Glutamatergic neuron (in vitro differentiated cells): ENCODE measurements at places on chromosomes 12 and 14.
A peak's percentile ranks its signal among the peaks of the same experiment; 100 is the strongest.

- no peak for DNase-seq
Measured at GRCh38 chr14:66982247-66982646, 207.0 kb upstream of the GARIN2 start.

- no peak for DNase-seq
Measured at GRCh38 chr12:104374806-104375205, 71.3 kb downstream of the EID3 start.

DNA sequence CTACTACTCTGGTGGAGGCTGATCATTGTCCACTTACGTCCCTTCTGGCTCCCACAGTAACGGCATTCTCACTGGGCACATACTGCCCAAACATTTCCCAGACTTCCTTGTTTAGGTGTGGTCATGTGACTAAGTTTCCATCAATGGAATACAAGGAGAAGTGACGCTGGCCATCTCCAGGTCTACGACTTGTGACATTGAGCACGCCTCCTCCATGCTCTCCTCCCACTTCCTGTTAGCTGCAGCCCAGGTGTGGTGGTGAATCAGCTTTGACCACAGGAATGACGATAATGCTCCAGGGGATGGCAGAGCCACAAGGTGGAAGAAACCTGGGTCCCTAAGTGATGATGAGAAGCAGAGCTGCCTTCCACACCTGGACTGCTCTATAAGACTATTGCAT lies 6.0 kb upstream of the SLC24A4 start:
- no peak for DNase-seq

GRCh38 chr12:41476499-41477439 lies 288.6 kb downstream of the PDZRN4 start:
- no peak for DNase-seq

DNA sequence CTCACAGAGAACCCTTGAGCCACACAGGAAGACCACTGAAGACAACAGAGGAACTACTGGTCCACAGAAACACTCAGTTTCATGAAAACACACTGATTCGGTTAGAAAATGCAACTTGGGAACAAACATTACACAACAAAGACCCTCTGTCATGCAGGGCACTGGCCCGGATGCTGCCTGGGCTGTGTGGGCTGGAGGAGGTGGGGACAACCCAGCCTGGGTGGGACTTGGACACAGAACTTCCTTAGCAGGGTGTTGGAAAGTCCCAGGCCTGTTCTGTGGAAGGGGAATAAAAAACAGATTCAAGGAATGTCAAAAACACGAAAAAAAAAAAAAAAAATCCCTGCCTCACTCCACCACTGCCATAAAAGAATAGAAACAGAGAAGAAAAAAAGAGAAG lies 181.0 kb downstream of the MON2 start:
- DNase-seq = no peak

- DNase-seq = no peak
Measured at GRCh38 chr12:45138609-45139008, 77.3 kb upstream of the ANO6 start.

DNA sequence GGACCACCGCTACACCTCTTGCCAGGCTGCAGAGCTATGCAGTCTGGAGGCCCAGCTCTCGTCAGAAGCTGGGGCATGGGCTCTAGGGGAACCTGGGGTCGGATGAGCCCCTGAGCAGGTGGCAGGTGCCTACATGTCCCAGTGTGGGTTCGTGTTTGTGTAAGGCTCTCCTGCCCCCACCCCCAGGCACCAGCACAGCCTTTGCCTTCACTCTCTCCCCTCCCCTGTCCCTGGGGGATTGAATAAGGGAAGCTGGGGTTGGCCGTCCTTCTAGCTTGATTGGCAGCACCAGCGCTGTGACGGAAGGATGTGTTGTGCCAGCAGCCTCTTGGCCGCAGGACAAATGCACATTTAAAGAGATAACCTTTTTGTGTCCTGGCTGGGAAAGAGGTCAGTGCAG lies 34.8 kb upstream of the TSPAN9 start:
- no peak for DNase-seq

- peak; percentile 77 for DNase-seq
Measured at GRCh38 chr12:54526812-54527630, 22.4 kb upstream of the PDE1B start.

DNA sequence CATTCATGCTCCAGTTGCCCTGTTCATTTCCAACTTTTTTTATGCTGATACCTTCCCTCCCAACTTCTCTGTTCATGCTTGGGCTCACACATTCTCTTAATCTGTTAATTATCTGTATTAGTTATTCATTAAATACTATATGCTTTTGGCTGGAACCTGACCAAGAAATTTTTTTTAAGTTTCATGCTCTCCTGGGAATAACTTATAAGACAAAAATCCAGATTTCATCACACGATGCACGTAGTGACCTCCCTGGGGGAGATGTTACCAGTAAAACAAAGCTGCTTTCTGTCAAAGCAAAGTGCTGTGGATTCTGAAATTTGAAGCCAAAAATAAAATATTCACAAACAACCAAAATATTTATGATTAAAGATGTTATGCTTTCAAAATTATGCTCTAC lies 215.0 kb upstream of the USP15 start:
- no peak for DNase-seq

DNA sequence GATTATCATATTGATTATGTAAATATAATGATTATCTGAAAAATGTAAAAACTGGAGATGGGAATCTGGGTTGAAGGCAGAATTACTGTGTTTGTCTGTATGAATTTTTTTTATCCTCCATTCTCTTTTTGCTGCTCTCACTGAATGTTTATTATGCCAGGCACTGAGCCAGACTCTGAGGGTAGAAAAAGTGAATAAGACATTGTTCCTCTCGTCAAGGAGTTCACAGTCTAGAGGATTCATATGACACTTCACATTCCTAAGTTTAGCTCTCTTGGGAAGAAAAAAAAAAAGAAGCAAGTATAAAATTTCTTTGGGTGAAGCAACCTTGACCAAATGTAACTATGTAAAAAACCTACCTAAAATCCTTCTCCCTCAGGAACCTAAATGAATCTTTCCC lies 120.9 kb upstream of the LMO3 start:
- DNase-seq = no peak

- no peak for DNase-seq
Measured at GRCh38 chr14:36724162-36724561, 62.5 kb downstream of the PAX9 start.

DNA sequence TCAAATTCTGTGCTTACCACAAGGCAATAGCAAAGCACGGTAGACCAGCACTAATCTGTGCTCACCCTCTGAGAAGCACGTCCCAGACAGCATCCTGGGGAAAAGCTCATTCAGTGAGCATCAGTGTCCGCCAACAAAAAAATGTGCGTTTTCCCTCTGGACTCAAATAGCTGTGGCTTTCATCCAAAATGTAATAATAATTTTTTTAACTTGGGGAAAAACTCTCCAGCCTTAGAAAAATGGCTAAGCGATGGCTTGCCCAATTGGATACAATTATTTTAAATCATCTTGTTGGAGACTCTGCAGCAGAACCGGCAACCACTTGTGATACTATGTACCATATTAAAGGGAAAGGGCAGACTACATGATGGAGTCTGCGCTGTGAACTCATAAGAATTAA lies 1.1 kb upstream of the KRT77 start:
- DNase-seq = no peak

DNA sequence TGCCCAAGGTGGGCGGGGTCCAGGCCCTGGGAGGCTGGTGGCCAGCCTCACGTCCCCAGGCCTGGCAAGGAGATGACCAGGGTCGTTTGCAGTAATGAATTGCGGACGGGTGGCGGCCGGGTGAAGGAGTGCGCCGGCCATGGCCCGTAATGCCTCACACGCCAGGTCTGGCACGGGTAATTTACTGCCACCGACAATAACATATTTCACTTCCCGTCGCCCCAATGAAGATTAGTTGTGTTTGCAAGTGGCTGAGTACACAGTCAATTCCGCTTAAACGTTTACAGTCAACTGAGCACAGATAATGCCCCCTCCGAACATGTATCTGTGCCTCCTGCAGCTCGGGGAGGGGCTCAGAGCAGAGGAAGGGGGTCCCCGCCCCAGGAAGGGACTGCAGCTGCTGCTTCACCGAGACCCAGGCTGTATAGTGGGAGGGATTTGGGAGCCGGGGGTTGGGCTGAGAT lies 48.3 kb downstream of the MVK start:
- DNase-seq = no peak

- DNase-seq = no peak
Measured at GRCh38 chr12:96456265-96456974, 33.0 kb upstream of the CFAP54 start.

- no peak for DNase-seq
Measured at GRCh38 chr14:103533137-103533998, 4.4 kb downstream of the TRMT61A start.

GRCh38 chr12:64039281-64039871 lies 182.7 kb downstream of the KICS2 start:
- DNase-seq = no peak

GRCh38 chr12:60752589-60752988 lies 1156.8 kb downstream of the SLC16A7 start:
- no peak for DNase-seq

DNA sequence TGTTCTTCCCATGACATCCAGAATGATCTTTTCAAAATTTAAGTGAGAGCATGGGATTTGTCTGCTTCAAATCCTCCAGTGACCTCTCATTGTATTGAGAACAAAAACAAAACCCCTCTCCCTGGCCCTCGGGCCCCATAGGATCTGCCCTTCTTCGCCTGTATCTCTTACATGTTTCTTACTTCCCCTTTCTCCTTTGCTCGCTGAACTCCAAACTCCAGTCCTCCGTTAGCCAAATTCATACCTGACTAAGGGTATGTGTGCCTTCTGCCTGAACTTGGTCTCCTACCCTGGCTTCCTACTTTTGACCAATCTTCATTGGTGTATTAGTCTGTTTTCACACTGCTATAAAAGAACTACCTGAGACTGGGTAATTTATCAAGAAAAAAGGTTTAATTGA lies 13.2 kb upstream of the TSPAN11 start:
- DNase-seq = no peak

GRCh38 chr14:102565331-102565887 lies 27.0 kb upstream of the RCOR1 start:
- no peak for DNase-seq

DNA sequence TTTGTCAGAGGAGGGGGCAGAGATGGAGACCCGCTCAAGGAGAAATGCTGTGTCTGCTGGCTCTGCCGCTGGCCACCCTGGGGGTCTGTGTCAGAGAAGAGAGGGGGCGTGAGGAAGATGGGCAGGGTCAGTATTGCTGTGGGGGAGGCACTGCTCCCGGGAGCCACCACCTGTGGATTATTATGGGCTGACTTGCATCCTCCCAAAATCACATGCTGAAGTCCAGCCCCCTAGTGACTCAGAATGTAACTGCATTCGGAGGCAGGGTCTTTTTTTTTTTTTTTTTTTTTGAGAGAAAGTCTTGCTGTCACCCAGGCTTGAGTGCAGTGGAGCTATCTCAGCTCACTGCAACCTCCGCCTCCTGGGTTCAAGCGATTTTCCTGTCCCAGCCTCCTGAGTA lies 12.3 kb downstream of the ABCD4 start:
- no peak for DNase-seq

DNA sequence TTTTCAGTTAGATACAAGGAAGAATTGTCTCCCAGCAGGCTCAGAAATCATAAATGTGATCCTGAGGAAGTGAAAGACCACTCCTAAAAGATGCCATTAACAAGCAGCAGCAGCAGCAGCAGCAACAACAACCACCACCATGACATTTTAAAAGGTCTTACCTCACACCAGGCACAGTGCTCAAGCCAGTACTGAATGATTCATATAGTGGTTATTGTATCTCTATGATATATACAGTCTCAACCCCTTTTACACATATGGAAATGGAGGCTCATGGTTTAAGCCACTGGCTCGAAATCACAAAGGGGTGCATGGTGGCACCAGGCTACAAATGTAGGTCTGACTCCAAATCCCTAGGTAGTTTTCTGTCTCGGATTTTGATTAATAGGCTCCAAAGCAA lies 126.9 kb downstream of the KTN1 start:
- no peak for DNase-seq

- peak; percentile 33 for DNase-seq
Measured at GRCh38 chr14:44820230-44820964, 141.3 kb downstream of the KLHL28 start.

- peak; percentile 74 for DNase-seq
Measured at GRCh38 chr14:24398653-24399446, at the start of gene NYNRIN. NYNRIN (plus strand) TSS chr14:24399003; CDS start chr14:24399247, 244 bp downstream.

GRCh38 chr12:114760151-114760877 lies 76.3 kb upstream of the TBX3 start:
- no peak for DNase-seq

GRCh38 chr14:68785534-68786490 lies 7.1 kb downstream of the ZFP36L1 start:
- DNase-seq = no peak

DNA sequence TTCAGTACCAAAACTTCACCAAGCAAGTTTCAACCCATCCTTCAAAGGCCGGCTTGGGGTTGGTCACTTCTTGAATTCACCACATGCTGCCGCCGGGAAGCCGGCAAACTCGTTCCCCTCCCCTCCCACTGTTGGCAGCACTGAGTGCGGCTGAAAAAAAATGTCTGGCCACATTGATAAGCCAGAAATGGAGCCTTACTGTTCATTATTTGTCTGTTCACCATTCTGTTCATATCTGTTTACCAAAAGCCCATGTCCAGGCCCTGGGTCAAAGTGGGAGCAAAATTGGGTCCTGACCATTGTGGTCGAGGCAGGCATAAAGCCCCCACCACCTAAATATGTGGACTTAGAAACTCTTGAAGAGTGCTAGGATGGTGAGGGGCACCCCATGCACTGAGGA lies 7.3 kb upstream of the HSP90AA1 start:
- DNase-seq = no peak

GRCh38 chr14:33401311-33401710 lies 462.6 kb downstream of the NPAS3 start:
- no peak for DNase-seq

- DNase-seq = no peak
Measured at GRCh38 chr12:92139634-92140150, 6.0 kb downstream of the BTG1 start.

DNA sequence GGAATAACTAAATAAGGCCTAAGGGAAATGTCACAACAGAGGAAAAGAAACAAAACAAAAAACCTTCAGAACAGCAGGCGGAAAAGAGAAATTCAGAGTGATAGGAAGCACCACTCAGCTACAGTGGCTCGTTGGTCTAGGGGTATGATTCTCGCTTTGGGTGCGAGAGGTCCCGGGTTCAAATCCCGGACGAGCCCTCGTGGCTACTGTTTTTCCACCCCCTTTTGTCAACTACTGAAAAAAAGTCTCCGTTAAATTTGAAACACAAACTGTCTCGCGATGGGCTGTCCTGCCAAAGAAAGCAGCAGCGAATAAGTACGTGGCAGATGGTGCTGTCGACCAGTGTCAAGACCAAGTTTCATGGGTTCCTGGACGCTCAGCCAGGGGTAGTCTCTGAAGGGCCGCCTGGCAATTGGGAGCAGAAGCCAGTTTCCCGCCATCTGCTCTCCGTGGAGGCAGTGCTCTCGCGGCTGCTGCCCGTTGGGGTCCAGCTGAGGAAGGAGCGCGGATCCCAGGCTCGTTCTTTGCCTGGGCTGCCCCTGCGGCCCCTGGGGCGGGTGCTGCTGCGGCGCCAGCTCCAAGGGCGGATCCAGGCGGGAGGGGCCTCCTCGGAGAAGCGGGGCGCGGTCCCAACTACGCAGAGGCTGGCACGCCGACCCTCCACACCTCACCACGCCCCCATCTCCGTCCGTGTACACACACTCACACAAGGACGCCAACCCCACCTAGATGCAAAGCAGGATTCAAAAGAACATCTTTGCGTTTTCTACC lies at the start of gene RNASE4:
RNASE4 (plus strand) TSS at position 670 of the 771 bp plus-strand sequence. CDS start 14,812 bp downstream, outside the sequence.
- peak; percentile 75 for DNase-seq
